ENCODE measurements at places on chromosomes 1 and 21.

DNA sequence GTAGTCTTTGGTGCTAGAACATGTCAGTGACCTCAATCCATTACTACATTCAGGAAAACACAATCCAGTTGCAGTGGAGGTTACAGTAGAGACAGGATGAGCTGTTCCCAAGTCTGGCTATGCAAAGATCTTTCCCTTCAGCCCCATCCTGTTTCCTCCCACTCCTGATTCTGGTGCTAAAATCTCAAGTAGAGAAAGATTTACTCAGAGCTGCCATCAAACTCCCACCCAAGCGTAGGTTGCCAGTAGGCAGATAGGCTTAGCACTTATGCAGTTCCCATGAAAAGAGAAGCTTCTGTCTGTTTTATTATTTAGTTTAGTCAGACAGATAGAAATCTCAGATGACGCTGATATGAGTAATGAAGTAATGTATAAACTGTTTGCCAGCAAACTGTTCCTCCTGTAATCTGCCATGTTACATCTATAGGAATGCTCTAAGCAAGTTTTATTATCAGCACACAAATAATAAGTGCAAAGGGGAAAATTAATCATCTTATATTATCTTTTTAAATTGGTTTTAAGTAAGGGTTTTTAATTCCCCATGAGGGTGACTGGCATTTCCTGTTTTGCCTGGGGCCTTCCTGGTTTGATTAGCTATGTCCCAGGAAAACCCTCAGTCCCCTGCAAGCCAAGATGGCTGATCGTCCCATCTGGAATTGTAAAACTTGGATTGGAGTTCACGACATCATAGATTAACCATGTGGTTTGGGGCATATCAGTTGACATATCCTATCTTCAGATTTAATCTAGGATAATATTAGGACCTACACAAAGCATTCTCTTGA lies 188.3 kb upstream of the PALMD start:
- DNase-seq: no peak

DNA sequence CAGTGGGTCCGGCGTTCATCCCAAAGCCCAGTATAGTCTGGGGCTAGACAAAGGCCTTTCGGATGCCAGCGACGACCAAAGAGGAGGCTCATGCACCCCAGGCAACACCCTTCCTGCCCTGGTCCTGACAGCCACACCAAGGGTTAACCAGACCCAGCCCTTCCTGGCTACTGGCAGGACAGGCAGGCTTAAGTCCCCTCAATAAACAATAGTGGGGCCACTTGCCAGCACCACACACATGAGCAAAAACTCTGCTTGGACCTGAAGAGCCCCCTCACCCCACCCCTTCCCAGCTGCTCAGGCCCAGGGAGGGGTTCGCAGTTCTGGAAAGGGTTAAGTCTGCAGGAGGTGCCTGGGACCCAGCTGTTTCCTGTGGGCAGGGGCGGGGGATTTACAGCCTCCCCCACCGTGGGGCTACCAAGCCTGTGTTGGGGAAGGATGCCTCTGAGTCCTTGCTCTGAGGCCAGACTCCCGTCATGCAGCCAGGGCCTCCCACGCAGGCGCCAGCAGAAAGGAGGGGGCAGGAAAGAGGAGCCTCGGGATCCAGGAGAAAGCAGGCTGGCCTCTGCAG lies 18.2 kb downstream of the PHLDA3 start:
- DNase-seq: no peak

- DNase-seq: no peak
Observed at GRCh38 chr1:160717306-160717705, 5.7 kb upstream of the CD48 start.

DNA sequence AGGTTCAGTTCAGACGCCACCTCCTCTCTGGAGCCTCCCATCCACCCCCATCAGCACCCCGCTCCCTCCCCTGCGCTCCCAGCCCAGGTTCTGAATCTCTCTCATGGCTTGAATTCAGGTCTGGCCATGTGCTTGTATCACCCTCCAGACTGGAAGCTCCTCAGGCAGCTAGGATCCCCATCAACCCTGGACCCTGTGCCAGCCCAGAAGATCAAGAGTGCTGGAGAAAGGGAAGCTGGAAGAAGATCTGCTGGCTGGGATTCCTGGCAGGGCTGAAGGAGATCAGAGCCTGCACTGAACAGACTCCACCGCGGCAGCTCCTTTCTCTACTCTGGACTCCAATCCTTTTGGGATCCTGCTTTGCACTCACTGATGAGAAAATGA lies 11.7 kb upstream of the TINAGL1 start:
- peak; percentile 21 for DNase-seq

GRCh38 chr1:221564891-221565290 lies 177.0 kb downstream of the DUSP10 start:
- no peak for DNase-seq

GRCh38 chr21:27741736-27742135 lies 774.8 kb upstream of the ADAMTS5 start:
- no peak for DNase-seq

- no peak for DNase-seq
Observed at GRCh38 chr1:169217636-169218035, 111.1 kb downstream of the ATP1B1 start.

DNA sequence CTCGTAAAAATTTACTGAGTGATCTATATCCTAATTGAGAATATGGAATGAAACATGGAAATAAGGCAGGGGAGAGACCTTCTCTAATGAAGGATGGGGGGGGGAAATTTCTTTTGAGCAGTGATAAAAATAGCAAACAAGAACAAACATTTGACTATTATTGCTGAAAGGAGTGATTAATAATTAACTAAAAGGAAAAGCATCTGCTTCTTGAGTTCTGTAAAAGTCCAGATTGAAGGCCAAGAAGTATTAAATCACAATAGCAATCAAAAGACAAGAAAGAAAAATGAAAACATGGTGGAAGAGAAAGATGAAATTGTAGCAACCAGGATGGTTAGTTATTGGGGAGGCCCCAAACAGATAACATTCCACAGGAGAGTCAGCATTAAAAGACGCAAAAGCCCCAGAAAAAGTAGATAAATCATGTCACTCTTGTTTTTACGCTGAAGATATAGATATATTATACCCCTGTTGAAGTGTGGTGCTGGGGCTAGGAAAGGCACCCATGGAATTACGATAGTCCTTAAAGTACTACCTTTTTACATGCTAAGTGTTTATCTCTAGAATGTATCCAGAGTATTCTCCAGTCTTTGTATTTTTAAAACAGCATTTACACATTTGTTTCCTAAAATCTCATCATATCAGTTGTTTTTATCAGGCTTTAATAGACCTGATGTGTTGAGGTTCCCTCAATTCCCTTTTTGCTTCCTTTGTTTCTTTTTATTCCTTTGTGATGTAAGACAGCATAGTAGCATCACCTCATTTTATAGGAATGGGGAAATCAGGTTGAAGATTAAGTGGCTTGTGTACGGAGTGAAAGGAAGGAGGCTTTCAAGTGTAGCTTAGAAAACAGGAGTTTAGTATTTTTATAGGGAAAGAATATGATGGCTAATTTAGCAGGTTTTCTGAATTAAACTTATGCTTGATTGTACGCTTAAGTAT lies 28.9 kb downstream of the DISP1 start:
- no peak for DNase-seq

DNA sequence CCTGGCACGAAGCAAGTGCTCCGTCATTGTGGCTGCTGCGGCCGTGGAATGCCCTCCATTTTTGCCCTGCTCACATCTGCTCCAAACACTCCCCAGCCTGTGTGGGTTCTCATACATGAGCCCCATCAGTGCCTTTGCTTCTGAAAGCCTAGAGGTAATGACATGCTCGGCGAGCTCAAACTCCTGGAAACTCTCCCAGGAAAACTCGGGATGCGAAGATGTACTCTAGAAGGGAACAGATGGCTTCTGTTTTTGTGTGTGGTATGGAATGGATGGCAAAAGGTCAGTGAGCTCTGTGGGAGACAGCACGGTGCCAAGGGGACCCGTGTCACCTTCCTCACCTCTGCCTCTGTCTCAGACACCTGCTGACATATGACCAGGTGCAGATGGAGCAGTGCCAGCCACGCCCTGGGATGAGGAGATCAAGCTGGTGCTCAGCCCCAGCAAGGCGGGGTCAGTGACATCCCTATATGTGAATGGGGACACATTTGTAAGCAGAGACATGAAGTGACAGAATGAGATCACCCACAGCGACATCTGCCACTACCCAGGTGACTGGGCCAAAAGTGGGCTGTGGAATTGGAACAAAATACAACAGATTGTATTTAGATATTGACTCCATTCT lies 84.1 kb upstream of the COX20 start:
- peak; percentile 6 for DNase-seq

DNA sequence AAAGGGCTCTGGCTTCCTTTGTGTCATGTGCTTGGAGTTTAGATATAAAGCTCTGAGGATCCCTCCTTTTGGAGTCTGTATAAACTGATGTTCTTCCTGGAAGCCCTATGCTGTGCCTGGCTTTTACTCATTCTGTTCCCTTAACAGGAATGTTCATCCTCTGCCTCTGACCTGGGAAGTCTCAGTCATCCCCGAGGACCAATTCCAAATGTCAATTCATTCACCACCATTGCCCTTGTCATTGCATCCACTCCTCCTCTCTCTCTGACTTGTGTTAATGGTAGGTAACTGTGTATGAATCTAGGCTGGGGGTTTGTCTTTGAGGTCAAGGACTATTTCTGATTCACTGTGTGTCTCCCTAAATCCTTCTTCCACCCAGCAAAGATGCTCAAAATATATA lies 204.2 kb upstream of the CAMK1G start:
- DNase-seq: no peak

DNA sequence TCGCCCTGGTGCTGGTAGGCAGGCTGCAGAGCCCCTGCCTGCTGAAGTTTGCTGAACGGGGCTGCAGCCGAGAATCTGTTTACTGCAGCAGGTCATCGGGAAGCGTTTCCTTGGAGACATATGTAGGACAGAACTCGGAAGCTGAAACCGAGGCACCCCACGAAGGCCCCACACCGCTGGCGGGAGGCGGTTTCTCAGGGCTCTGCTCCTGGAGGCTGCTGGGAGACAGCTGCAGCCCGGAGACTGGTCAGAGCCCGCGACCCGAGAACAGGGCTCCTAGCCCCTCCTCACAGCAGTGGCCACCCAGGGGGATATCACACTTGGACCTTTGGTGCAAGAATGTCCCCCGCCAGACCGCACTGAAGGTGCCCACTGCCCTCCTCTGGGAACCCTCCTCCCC lies 12.7 kb upstream of the PLCH2 start:
- no peak for DNase-seq

GRCh38 chr1:98783821-98784220 lies 122.3 kb downstream of the SNX7 start:
- no peak for DNase-seq

DNA sequence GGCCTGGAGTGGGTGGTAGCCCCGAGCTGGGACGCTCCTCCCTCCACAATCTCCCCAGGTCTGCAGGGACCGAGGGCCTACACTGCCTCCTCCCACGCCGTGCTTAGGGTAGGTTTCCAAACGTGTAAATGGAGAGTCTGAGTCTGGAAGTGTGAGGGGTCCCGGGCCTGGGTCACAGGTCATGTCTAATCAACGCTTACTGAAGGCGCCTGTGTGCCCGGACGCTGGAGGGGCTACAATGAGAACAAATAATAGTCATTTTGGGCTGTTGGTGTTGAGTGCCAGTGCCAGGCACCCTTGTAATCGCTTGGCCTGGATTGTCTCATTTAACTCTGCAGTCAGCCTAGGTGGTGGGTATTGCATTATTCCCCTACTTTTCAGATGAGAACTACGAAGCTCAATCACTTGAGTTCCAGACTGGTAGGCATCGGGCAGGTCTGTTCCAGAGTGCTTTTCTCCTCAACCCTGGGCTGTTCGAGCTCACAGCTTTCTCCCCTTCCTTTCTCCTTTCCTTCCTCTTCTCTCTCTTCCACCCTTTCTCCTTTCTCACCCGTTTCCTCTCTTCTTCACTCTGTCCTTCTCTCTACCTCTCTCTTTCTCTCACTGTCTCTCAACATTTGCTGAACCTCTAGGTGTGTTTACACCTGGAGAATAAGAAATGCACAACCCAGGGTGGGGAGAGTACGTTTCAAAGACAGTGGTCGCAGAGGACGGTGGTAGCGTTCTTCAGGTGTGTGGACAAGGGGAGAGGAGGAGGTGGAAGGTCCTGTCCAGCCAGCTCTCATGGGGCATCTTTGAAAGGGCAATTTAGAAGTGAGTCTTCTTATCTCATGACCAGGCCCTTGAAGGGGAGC lies 883 bp downstream of the SLC66A1 start:
- no peak for DNase-seq

GRCh38 chr1:211577819-211578639 lies 932 bp downstream of the SLC30A1 start:
- DNase-seq: no peak

- no peak for DNase-seq
Observed at GRCh38 chr21:43771698-43772424, 4.2 kb downstream of the CSTB start.

DNA sequence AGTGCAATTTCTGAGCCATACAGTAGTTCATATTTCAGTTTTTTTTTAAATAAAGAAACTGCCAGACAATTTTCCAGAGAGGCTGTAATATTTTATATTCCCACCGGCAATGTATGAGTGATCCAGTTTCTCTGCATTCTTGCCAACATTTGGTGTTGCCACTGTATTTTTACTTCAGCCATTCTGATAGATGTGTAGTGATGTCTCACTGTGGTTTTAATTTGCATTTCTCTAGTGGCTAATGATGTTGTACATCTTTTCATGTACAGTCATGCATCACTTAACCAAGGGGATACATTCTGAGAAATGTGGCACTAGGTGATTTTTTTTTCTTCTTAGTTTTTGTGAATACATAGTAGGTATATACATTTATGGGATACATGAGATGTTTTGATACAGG lies 99.6 kb downstream of the CENPF start:
- DNase-seq: no peak

GRCh38 chr1:94045465-94046056 lies 75.4 kb downstream of the ABCA4 start:
- no peak for DNase-seq

GRCh38 chr1:203346060-203346768 lies 4.7 kb downstream of the FMOD start:
- DNase-seq: no peak

GRCh38 chr1:161121834-161122233 lies 3.9 kb downstream of the NIT1 start:
- no peak for DNase-seq

DNA sequence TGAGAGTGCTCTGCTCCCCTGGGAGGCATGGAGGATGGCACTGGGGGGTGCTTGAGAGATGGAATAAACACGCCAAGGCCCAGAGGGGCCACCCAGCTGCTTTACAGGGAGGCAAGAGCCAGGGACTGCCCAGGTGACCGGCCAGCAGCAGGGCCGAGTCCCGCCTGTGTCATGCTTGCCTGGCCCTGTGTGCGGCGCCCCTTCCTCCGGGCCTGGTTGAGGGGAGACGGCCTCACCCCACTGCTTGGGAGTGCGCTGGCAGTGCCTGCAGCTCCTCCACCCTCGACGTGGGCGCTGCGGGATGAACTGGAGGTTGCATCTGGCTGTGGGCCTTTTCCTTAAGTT lies 33.1 kb upstream of the COL6A2 start:
- DNase-seq: no peak

GRCh38 chr1:43276673-43277072 lies 6.9 kb downstream of the TMEM125 start:
- DNase-seq: no peak

GRCh38 chr1:219810451-219810850 lies 117.9 kb downstream of the SLC30A10 start:
- DNase-seq: no peak

GRCh38 chr1:74427681-74428080 lies 84.7 kb downstream of the LRRC53 start:
- DNase-seq: no peak
